ENCODE measurements at places on chromosomes 2 and 18.

- DNase-seq, result no peak
Observed at GRCh38 chr2:158578703-158579330, 122.1 kb downstream of the PKP4 start.

GRCh38 chr2:226754821-226755604 is 44.6 kb downstream of the IRS1 start:
- peak; percentile 37 for DNase-seq

GRCh38 chr18:48942554-48943261 is 8.1 kb downstream of the SMAD7 start:
- DNase-seq, result peak; percentile 99

DNA sequence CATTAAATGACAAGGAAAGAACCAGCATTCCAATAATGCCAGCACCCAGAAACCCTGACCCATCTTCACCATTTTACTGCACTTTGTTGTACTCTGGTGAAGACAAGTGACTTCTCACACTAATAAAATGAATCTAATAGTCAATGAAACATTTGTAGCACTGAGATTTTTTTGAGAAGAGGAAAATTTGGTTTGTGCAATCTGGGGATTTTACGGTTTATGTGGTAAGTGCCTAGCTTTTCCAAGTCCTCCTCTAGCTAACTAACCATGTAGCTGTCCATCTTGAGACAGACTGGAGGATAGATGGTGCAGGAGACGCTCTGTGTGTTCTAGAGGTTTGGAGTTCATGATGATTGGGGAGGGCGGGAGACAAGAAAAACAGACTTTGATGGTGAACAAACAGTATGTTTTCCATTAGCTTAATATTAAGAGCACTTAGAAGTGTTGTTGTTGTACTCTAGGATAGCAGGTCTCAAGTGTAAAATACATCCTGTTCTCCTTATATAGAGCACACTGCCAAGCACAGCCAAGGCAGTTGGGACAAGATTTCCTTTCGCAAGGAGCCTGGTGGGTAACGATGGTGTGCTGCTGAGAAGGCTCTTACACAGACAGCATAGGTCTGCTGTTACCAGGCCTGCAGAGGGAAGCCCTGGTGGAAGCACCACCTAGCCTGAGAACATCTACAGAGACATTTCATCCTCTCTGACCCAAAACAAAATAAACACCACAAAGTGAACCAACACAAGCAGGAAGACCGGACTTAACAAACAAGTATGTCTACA is 83.7 kb downstream of the BCL11A start:
- DNase-seq, result no peak

- DNase-seq, result peak; percentile 48
Observed at GRCh38 chr2:218217360-218218267, 625 bp downstream of the ARPC2 start.

DNA sequence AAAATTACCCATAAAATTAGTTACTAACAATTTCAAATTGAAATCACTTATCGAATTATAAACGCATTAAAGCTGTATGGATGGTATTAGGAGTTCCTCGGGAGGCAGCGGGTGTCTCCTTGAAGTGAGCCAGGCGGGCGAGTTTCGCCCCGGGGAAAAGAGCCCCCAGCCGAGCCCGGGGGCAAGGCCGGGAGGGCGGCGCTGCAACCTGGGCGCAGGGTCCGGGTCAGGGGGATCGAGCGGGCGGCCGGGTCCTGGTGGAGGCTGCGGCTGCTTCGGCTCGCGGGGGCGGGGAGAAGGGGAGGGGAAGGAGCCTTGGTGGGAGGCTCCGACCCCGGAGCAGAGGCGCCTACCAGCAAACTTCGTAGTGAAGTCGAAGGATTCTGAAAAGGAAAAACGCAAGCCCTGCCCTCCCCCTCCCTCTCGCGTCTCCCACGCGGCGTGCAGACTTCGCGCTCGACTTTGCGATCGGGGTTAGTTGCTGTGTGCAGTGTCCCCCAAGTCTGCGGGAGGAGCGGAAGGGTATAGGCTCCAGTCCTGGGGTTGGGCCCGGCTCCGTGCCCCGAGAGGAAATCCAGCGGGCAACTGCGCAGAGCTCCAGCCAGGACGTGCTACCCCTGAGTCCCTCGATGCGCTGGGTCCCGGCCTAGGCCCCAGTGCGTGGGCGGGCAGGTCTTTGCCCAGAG is 140.8 kb downstream of the MEIS1 start:
- peak; percentile 64 for DNase-seq

- DNase-seq, result no peak
Observed at GRCh38 chr2:74373985-74374384, 6.1 kb downstream of the DCTN1 start.
